Fibroblast of the aortic adventitia (primary cell): ENCODE measurements at places on chromosomes 1 and 21. TPM values are rescaled to one million over a fixed set of nuclear protein-coding genes. Genes with fewer than 3 reads are reported as not detected.
A peak's percentile ranks its signal among the peaks of the same experiment; 100 is the strongest.

Gene LRRC3
- total RNA-seq = 0.16 and 0.45 TPM in 2 replicates

Gene AHCTF1
- total RNA-seq = 26.5 and 38.7 TPM in 2 replicates

Gene GSTM1
- total RNA-seq = 24.3 TPM in 1 of 2 replicates, not detected in the other

Gene AGO4
- total RNA-seq = 7.7 and 13.5 TPM in 2 replicates

DNA sequence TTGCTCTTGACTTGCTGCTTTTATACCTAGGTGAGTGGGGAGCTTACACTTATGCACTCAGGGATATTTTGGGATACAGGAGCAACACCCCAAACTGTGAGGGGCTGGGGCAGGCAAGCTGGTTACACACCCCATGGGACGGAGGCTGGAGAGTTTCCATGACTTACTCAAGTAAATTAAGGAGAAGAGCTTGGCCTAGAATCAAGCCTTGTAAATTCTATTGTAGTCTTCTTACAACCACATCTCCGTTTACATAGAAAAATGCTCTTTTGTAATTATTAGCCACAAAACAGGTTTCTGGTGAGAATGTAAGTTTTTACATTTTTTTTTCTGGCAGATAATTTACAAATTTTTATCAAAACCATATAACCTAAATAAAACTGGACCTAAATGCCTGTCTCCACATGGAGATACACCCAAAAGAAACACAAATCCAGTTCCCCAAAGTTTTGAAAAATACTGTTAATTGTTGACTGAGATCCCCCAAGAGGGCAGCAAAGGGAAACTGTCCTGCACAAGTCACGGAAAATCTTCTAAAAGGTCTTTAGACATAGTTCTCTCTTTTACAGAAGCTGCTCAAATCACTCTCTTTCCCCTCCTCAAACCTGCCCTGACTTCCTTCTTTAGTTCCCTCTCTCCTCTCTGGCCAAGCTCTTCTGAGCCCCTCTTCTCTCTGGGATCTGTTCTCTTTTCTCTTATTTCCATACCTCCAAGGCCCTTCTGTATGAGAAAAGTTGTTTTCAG is 134.0 kb downstream of the HIVEP3 start:
- peak; percentile 55 for DNase-seq

DNA sequence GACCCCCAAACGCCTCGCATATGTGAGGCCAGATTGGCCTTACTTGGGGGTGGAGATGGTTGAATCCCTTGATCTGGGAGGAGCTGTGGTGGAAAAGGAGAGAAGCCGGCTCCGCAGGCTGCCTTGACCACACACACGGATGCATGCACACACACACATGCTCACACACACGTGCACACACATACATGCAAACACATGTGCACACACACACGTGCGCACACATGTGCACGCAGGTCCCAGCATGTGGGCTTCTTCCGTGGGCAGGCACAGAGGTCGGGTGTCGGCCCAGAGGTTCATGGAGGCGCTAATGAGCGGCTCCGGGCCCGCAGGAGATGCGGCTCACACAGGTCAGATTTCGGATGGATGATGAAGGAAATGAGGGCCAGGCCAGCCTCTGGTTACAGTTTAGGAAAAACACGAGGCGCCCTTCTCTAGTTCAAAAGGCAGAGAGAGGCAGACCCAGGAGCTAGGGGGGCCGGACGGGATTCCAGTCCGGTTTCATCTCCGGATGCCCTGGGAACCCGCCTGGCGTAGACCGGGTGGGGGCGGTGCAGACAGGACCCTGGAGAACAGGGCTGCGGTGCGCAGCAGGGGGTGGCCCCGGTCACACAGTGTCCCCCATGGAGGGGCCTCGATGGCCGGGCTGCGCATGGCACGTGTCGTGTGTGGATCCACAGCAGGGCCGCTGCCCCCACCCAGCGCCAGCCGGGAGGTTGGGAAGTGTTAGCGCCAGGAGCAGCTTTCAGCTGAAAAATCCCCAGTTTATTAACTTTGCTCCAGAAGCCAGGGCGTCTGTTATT is 91.1 kb upstream of the ACTRT2 start:
- DNase-seq = no peak

GRCh38 chr1:168408884-168409283 is 128.2 kb downstream of the TBX19 start:
- peak; percentile 17 for DNase-seq

DNA sequence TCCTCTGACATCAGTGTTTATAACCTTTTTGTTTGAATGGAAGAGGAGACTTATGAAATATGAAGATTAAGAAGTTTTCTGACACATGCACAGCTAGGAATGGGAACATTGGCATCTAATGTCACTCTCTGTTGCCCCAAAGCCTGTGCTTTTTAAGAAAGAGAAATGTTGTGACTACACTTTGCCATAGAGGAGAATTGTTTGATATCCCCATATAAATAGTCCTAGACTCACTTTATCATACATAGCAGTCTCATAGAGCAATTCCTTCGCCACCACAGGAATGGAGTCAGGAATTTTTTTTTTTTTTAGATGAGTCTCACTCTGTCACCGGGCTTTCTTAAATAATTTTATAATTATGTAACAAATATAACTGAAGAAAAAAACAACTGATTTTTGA is 1.5 kb downstream of the KRTAP21-3 start:
- no peak for DNase-seq

- peak; percentile 73 for DNase-seq
Measured at GRCh38 chr1:27402349-27402754, 9.9 kb downstream of the GPR3 start.

- no peak for DNase-seq
Measured at GRCh38 chr1:40092706-40093639, 4.1 kb downstream of the PPT1 start.

Gene CLIC6
- total RNA-seq = 0.18 TPM in 1 of 2 replicates, not detected in the other

GRCh38 chr1:235919127-235919832 is 52.6 kb upstream of the LYST start:
- no peak for DNase-seq

GRCh38 chr1:92883297-92883696 is 51.5 kb downstream of the RPL5 start:
- DNase-seq = no peak

Gene ADAMTSL4
- 11.9 and 13.0 TPM in 2 replicates for total RNA-seq

Gene FMOD
- 6.6 and 9.1 TPM in 2 replicates for total RNA-seq

Gene PTPRC
- 0.09 TPM in 1 of 2 replicates, not detected in the other for total RNA-seq

Gene FCGR2B
- total RNA-seq = not detected in 2 replicates

Gene GRIK3
- not detected in 2 replicates for total RNA-seq

Gene COL16A1
- total RNA-seq = 101 and 133 TPM in 2 replicates

Gene WRAP73
- total RNA-seq = 6.0 and 10.0 TPM in 2 replicates

GRCh38 chr1:15885701-15886610 is 38.4 kb downstream of the SPEN start:
- DNase-seq = peak; percentile 96

DNA sequence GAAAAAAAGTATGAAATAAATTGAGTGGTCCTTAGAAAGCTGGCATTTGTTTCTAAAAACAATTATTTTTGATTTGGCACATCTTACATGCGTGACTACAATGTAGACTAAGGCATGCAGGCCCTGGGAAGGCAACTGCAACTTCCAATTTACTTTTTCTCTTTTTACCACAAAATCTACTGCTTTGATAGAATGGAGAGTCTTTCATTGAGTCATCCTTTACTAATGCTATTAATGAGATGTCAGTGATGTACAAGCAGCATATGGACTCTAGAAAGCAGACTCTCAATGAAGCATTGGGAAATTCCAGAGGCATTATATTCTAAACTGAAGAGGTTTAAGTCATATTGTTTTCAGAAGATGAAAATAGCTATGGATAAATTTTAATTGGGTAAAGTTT is 29.6 kb upstream of the PRRX1 start:
- peak; percentile 67 for DNase-seq

Gene NSL1
- 15.9 and 41.1 TPM in 2 replicates for total RNA-seq
